ENCODE measurements at places on chromosomes 2 and 18. TPM values are rescaled to one million over a fixed set of nuclear protein-coding genes. Genes with fewer than 3 reads are reported as not detected.

SLC23A3 gene
- total RNA-seq, result 1.8 TPM

GALNT5 gene
- total RNA-seq, result 32.4 TPM

CROCC2 gene
- total RNA-seq, result 0.51 TPM

DSC2 gene
- under 0.01 TPM for total RNA-seq

CYS1 gene
- total RNA-seq, result 5.1 TPM

SKOR2 gene
- total RNA-seq, result not detected

GRCh38 chr18:54149078-54149697, 75.3 kb downstream of the MBD2 start:
- DNase-seq, result peak; percentile 96

- DNase-seq, result no peak
Measured at GRCh38 chr2:148936857-148937450, 61.9 kb downstream of the KIF5C start.

DNA sequence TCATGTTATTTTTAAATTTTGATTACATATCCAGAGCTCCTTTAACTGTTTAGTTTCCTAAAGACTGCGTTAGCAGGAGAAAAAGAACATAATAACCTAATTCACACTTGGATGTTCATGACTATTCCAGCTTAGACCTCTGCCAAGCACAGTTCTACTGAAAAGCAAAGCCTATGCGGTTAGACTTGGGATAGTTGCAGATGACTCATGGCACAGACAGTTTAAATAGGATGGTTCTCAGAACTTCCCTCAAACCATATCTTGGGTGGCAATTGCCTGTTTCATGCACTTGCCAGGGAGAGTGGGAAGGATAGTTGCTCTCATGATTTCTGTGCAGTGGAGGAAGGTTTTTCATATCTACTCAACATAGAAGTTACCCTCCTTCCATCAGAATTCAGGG, 149.7 kb upstream of the KLHL29 start:
- DNase-seq, result no peak

DNA sequence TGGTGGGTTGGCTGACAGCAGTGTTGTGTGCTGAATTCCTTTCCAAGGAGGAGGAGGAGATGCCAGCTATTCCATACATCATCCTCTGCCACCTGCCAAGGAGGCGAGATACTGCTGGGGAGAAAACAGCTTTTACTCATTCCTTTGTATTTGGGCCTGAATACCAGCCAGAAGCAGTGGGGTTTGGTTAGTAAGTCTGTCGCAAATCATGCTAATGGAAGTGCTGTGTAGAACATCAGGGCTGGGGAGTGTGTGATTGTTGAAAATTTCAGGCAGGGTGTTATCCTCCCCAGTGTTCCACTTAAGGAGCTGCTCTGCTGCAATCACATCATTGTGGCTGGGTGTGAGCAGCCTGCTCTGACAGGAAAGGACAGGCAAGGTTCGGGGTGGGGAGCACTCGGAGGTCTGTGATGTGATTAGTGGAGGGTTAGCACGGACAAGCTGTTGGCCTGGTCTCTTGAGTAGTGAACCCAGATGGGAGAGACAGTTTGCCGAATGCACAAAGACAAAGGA, 128.2 kb upstream of the DLX2 start:
- no peak for DNase-seq

DNA sequence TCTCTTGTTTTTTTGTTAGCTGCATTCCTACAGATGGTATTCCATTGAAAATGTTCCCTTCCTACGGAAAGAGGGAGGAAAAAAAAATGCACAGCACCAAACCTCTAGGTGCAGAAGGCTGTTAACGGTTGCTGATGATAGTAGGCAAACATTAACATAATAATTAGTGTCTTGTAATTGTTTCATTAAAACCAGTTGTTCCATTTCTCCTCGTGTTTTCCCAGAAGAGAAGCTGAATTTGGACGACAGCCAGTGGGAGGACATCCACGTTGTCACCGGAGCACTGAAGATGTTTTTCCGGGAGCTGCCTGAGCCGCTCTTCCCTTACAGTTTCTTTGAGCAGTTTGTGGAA, 494.7 kb downstream of the ARHGAP15 start:
- no peak for DNase-seq

- DNase-seq, result no peak
Measured at GRCh38 chr2:120591572-120591971, 144.1 kb upstream of the GLI2 start.

DNA sequence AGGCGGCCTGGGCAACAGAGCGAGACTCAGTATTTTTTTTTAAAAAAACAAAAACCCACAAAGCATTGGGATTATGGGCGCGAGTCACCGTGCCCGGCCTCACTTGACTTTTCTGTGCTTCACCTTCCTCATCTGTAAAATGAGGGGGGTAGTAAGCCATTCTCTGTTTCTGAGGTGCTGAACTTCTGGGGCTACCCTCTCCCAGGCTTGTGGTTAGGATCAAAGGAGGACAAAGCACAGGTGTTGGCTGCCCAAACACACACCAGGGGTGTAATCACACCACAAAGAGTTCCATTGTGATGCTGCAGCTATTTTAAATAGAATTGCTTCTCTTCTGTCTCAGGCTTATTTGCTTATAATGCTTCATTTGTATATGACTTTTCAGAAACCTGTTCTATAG, 35.8 kb upstream of the INHBB start:
- no peak for DNase-seq

DNA sequence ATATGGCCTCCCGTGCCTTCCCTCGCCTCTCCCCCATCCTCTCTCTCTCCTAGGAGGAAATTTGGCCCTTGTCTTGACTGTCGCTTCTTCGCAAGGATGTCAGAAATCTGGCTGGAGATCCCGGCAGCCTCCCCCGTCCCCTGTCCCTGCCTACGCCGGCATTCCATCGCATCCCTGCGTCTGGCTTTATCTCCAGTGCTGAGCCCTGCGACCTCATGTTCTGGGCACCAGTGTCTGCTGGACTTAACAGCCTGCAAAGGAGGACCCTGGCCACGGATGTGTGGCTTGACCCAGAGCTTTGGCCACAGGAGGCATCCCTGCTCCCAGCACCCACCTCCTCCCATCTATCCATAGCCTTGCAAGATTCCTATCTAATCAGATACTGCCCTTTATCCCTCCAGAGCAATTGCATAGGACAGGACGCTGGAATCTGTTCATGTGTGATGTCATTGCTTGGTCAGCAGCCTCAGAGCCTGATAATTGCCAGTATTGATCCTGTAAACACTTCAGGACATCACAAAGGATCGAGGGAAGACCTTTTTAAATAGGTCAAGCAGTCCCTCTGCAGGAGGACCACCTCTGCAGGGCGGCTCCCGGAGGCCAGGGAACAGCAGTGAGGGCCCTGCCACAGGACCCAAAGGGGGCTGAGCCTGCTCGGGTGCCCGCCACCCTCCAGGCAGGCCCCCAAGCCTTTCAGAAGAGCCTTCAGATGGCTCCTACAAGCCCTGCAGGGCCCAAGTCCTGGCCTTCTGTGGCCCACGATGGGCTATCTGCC, 168.2 kb downstream of the TWIST2 start:
- no peak for DNase-seq

GRCh38 chr2:55500025-55500424, 19.5 kb upstream of the CFAP36 start:
- DNase-seq, result peak; percentile 74

DNA sequence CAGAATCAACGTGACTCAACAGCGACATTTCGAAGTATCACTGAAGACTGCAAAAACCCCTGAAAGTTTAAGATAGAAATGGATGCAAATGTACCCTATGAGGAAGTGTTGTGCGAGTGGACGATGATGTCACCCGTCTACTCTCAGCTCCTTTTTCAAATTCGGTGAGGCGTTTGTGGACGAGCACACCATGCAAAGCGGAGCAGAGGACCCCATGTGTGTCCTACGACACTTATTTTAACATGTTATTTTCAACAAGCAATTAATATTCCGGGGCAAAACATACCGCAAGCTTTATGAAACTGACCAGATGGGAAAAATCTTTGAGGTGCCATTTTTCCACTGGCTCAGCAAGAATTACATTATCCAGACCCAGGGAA, 2.0 kb downstream of the PXDN start:
- peak; percentile 51 for DNase-seq

DNA sequence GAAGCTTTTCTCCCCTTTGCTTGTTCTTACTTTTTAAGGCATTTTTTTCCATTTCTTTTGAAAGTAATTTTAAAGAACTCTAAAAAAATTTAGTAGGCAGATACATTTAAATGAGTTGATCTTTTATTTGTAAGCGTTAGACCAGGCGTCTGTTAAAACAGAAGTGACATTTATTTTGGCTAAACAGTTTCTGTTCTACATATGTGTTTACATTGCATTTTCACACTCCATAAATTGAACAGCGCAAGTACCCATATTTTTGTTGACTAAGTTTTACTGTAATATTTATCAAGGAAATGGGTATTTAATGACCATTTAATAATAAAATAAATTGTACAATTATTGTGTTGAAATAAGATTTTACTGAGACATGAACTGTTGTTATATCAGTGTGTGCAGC, 21.9 kb downstream of the PPM1B start:
- no peak for DNase-seq

DNA sequence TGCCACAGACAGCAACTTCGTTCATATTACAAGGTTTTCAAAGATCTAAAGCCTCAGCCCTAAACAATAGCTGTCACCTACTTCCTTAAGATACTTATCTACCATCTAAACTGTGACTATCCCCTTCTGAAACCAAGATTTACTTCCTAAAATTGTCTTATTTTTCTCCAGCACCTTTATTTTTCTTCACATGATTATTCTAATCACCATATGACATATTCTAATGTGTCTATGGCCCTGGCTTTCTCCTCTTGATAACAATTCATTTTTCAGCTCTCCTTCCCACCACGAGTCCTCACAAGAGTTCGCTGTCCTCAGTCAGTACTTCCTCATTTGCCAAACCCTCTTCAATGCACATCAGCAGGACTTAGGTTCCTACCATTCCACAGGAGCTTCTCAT, 53.9 kb downstream of the RTTN start:
- DNase-seq, result no peak

- DNase-seq, result no peak
Measured at GRCh38 chr2:127161176-127162136, 54.5 kb upstream of the BIN1 start.
